Lung microvascular endothelial cell (primary cell): ENCODE measurements at places on chromosomes 1 and 21.
A peak's percentile ranks its signal among the peaks of the same experiment; 100 is the strongest.

GRCh38 chr21:34984356-34985058 lies 64.6 kb downstream of the RUNX1 start:
- DNase-seq: no peak

- no peak for DNase-seq
Measured at GRCh38 chr1:77845951-77846350, 42.5 kb upstream of the NEXN start.

- DNase-seq: peak; percentile 76
Measured at GRCh38 chr1:35122311-35122710, 43.1 kb downstream of the ZMYM1 start.

- DNase-seq: peak; percentile 58
Measured at GRCh38 chr1:39104158-39105060, 78.3 kb downstream of the NDUFS5 start.

DNA sequence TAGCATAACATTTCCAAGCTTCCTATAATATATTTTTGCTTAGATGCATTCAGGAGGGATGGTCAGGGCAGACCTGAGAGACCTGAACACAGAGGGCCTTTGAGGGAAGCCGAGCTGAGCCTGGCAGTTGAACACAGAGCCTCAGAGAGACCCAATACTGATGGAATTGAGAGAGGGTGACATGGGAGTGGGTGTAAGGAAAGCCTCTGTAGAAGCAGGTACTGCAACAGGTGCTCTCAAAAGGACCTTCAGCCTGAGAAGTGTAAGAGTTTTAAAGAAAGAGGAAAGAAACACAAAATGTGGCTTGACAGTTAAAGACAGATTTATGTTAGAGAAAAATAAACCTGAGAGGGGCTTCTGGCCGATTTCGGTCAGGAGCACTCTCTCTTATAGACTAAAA lies 73.9 kb upstream of the PGBD5 start:
- no peak for DNase-seq

DNA sequence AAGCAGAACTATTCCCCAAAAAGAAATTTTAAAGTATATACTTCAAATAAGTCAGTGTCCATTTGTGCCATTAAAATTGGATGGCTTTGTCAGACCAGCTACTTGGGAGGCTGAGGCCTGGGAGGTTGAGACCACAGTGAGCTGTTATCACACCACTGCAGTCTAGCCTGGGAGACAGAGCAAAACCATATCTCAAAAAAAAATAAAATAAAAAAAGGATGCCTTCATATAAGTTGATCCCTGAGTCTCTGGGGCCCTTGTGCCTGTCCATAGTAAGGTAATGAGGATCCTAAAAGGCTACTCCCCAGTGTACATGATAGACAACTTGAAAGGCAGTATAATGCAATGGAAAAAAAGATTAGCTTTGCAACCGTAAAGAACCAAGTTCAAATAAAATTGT lies 81.2 kb upstream of the BARHL2 start:
- DNase-seq: no peak

DNA sequence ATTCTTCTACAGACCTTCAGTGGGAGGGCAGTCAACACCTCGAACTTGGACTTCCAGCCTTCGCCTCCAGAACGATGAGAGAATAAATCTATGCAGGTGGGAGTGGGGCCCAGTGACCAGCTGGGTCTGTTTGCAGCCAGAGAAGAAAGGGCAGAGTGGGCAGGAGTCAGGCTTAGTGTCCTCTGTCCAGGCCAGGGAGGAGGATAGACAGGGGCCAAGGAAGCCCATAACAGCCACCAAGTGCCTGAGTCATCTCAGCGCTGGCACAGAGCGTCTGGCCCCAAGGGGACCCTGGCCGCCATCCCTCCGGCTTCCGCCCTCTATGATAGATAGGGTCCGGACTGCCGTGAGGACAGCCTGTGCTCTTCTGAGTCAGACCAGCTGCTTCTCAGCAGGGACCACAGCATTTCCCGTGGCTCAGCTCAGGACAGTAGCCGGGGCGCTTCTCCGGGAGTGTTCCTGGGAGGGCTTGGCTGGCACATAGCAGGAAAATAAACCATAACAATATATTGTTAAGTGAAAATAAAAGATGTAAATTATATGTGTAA lies 133.1 kb upstream of the C1orf174 start:
- no peak for DNase-seq

- DNase-seq: no peak
Measured at GRCh38 chr1:50108497-50109059, at the start of gene ELAVL4. Gene ELAVL4, plus strand, starts transcription at chr1:50108920. Its CDS starts 270 bp downstream, at chr1:50109190.

- DNase-seq: no peak
Measured at GRCh38 chr1:217456261-217456660, 174.6 kb downstream of the GPATCH2 start.

DNA sequence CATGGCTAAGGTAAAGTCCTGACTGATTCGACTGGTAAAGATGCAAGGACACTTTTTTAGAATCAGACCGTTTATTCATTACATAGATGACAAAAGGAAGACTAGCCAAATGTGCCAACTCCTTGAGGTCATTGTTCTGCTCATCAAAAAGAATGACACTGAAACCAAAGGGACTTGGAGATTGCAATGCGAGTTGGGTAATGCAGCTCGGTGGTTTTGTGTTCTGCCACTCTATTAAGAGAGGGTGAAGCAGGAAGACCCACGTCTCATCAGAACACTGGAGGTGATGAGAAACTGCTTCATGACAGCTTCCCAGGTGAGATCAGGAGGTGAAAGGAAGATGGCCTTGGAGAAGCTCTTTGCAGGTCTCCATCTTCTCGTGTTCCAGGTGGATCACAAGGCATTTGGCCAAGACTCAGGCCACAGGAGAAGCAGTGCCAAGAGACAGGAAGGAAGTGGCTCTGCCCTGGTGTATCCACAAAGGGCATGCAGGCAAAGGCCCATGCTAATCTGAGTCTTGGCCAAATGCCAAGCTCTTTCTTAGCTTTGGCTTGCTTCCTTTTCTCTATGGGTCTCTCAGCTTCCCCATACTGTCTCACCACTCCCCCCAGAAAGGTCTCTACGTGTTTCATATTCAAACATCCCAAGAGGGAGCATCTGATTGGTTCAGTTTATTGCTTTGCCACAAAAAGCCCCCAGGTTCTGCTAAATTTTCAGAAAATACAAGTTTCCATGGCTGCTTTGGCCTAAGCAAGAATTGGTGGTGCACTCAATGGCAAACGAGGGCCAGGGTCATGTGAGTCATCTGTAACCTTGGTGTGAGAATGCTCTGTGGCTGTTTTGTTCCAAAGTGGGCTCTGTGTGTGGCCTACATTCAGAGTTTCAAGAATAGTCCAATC lies 5.7 kb upstream of the CCT8 start:
- DNase-seq: peak; percentile 29

DNA sequence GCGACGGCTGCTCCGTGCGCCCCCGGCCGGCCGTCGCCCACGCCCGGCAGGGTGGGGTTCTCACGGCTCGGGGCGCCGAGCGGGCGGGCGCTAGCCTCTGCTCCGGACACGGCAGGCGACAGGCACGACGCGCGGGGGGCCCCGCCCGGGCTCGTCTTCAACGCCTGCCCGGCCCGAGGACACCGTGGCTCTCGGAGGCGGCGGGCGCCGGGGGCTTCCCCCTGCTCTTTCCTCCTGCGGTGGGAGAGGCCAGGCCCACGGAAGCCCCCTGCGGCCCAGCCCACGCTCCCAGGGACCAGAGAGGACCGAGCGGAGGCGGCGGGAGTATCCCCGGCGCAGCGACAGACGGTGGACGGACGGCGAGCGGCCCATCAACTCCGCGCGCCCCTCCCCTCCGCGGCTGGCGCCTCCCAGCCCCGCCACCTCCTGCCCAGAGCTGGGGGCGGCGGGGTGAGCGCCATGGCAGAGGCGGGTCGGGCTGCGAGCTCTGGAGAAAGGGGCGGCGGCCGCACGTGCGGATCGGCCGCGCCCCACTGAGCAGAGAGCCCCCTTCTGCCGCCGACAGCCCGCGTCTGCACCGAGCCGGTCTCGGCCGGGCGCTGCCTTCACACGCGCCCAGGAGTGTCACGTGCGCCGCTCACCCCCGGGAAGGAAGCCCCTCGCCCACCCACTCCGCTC lies at the start of the genes SHE and TDRD10:
TSS of gene SHE (minus strand) at position 347 of the 678 bp plus-strand sequence. CDS start 386 bp downstream, outside the sequence.
TSS of gene TDRD10 (plus strand) at position 154 of the 678 bp plus-strand sequence. CDS start 4,685 bp downstream, outside the sequence.
- DNase-seq: peak; percentile 57

DNA sequence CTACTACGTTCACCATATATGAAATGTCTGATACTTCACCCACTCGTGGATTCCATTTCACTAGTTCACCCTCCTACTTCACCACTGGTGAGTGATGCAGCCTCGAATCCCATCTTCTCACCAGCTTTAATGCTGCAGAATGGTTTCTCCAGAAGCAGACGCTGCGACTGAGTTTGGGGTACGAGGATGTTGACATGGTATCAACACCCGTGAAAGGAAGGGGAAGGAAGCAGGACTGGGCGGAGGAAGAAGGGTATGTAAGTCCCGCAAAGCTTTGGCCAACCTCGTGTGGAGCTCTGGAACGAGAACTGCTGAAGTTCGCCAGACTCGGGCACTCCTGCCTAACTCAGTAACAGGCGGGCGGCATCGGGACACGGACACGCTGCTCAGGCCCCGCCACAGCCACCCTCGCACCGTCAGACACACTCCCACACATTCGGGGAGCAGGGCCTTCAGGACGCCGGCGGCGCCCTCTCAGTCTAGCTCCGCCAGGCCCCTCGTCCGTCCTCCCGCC lies 833 bp upstream of the DIP2A start:
- DNase-seq: peak; percentile 56

GRCh38 chr1:45122724-45123123 lies 83.7 kb downstream of the ZSWIM5 start:
- DNase-seq: no peak

DNA sequence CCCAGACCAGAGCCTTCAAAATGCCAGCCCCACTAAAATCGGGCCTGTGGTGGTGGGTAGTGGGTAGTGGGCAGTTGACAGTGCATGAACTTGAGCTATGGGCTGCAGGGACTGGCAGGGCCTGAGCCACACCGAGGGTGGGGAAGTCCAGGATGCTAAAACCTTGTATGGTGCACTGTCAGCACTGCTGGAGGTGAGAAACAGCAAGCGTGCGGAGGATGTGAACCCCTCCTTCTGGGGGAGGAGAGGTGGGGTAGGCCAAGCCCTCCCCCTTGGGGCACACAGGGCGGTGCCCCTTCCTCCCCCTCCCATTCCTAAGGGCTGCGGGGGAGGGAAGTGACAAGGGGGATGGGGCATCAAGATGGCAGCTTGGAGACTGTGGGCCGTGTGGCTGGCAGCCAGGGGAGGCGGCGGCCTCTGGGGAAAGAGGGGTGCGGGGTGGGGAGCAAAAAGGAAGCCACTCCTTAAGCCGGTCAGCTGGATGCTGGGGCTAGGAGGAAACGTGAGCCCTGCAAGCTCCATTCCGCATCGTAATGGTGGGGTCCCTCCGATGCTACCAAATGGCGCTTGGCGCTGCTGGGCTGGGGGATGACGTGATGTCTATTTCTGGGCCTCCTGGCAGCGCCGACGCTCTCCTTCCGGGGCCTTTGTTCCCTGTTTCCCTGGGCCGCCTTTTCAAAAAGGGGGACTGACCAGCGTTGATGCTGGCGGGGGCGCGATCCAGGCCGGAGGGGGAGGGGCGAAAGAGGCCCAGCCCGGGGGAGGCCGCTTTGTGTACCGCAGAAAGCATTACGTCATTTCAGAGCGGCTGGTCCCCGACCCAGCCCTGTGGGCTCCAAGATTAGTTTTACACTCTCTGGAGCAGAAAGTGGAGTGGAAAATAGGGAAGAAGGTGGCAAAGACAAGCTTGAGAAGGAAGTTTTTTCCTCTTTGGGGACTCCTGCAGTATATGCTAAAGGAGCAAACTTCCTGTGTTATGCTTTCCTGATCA lies 809 bp downstream of the SYT11 start:
- peak; percentile 76 for DNase-seq

DNA sequence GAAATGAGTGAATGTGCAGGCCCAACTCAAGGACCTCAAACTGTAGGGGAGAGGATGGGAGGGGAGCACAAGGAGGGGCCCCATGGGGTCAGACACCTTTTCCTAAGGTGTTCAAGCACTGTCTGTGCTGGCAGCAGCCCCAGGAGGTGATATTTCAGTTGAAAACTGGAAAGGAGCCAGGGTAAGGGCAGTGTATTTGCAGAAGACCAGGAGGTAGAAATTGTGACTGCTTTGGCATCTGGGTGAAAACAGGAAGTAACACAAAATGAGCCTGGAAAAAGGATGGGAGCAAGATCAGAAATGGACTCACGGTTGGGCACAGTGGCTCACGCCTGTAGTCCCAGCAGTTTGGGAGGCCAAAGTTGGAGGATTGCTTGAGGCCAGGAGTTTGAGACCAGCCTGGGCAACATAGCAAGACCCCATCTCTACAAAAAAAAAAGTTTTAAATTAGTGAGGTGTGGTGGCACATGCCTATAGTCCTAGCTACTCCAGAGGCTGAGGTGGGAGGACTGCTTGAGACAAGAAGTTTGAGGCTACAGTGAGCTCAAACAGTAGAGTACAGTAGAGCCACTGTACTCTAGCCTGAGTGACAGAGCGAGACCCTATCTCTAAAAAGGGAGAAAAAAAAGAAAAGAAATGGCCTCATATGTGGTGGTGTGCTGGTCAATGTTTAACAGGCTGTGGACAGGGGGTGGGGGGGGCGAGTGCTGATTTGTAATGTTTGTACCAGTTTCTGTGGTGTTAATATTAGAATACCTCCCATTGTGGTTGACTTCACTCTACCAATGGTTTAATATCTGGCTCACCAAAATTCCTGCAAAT lies 76.2 kb upstream of the ANGPTL1 start:
- DNase-seq: no peak

- peak; percentile 95 for DNase-seq
Measured at GRCh38 chr1:183019860-183020259, 3.4 kb upstream of the LAMC1 start.

DNA sequence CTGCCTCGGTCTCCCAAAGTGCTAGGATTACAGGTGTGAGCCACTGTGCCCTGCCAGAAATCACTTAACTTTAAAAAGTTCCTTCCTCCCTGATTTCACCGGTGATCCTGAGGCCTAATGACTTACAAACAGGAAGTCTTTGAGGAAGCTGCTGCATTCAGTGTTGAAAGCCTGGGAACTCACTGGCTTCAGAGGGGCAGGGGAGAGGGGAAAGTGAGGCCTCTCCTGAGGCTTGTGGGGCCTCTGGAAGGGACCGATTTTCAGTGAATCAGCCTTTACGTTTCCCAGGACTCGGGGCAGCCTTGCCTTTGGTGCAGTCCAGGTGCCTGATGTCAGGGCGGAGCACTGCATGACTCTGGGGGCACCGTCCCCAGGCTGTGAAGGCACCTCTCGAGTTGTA lies 30.1 kb upstream of the ARHGEF10L start:
- DNase-seq: no peak

GRCh38 chr1:173257805-173258204 lies 50.7 kb upstream of the TNFSF4 start:
- no peak for DNase-seq
